ENCODE measurements at places on chromosomes 7 and 10.

- DNase-seq, result no peak
Observed at GRCh38 chr10:97063271-97063982, 122.3 kb downstream of the SLIT1 start.

DNA sequence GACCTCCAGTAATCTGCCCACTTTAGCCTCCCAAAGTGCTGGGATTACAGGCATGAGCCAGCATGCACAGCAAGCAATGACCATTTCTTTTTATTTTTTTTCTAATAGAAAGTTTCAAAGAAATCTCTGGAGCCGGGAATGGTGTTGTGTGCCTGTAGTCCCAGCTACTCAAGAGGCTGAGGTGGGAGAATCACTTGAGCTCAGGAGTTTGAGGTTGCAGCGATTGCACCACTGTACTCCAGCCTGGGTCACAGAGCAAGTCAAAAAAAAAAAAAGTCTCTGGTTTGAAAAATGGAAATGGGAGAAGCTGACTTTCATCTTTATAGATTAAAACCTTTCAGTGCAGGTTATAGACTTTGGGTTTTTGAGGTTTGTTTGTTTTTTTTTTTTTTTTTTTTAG, 44.8 kb upstream of the KMT2E start:
- no peak for DNase-seq

DNA sequence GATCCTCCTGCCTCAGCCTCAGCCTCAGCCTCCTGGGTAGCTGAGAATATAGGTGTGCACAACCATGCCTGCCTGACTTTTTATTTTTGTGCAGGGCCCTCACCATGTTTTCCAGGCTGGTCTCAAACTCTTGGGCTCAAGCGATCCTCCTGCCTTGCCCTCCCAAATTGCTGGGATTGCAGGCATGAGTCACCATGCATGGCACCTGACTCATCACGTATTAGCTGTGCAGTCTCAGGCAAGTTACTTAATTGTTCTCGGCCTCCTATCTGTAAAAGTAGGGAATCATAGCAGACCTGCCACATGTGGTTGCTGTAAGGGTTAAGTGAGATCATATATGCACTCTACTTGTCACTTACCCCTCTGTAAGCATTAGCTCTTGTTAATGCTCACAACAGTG, 117.2 kb downstream of the ANLN start:
- no peak for DNase-seq

GRCh38 chr7:22051886-22052673, 106.4 kb upstream of the CDCA7L start:
- DNase-seq, result no peak

- no peak for DNase-seq
Observed at GRCh38 chr10:102269017-102269416, 23.7 kb downstream of the GBF1 start.

- DNase-seq, result no peak
Observed at GRCh38 chr7:151390598-151391357, 19.1 kb downstream of the WDR86 start.
